Ovary (tissue), 10 donors: ENCODE measurements at places on chromosomes 1 and 21.

DNA sequence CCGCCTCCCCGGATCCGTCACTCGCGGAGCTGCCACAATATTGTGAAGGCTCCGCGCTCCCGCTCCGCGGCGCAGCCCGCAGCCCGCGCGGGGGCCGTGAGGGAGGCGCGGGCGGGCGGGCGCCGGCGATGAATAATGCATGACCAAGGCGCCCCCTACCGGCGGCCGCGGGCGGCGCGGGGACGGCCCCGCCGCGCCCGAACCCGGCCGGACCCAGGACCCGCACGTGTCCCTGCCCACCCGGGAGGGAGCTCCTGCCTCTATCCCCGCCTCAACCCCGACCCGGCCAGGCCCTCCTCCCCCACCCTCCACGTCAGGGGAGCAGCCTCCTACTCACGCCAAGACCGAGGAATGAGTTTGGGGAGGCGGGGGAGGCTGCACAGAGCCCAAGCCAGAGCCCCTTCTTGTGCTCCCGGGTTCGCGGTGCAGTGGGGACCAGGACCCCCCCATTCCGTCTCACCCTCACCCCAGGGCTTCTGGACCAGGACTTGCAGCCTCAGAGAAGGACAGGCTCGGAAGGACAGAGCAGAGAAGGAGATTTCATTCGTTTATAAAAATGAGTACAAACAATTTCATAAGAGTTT, 70.8 kb upstream of the CASZ1 start:
- peak; percentile 62 for DNase-seq

- DNase-seq: no peak
These were observed 8.2 kb downstream of the HMGN1 start for GRCh38 chr21:39340687-39341086.

- no peak for DNase-seq
These were observed 58.3 kb downstream of the UBE2T start for GRCh38 chr1:202283379-202283844.

- peak; percentile 34 for DNase-seq
These were observed at the start of gene CCDC185 for GRCh38 chr1:223393275-223394214. Gene CCDC185, plus strand, starts transcription at chr1:223393415. Its CDS starts 61 bp downstream, at chr1:223393476.

DNA sequence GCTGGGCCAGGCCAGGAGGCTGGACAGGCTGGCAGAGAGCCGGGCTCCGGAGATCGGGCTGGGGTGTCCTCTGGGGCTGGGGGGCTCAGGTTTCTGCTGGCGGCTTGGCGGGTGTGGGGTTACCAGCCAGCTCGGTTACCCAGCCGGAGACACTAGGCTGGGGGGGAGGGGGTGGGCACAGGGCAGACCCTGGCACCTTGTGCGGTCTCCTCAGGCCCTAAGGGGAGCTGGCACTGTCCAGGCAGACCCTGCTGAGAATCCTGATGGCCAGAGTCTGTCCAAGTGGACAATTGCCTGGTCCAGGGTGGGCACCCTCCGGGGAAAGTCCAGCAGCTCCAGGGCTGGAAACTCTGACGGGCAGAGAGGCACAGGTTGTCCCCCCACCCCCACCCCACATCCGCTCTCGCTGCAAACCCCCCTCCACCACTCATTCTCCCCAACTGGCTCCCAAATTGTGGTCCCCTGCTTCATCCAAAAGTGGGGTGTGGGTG, 6.7 kb downstream of the ZBTB7B start:
- DNase-seq: no peak

GRCh38 chr1:44015206-44015605, 16.1 kb downstream of the SLC6A9 start:
- DNase-seq: no peak

GRCh38 chr1:17624611-17625233, 85.2 kb downstream of the ARHGEF10L start:
- no peak for DNase-seq

DNA sequence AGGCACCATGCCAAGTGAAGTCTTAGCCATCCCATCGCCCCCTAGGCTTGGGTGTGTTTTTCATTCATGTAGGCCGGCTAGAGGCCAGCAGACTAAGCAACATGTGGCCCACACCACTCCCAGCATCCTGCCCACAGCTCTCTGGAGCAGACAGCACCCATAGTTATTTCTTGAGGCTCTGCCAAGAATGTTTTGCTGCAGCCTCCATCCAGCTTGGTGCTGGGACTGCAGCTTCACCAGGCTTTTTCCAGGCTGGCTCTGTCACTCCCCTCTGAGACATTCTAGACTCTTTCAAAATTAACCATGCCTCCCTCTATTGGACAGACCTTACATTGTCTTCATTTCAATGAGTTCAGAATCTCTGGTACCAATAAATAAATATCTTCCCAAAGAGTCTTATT, 104.2 kb downstream of the DUSP10 start:
- no peak for DNase-seq

DNA sequence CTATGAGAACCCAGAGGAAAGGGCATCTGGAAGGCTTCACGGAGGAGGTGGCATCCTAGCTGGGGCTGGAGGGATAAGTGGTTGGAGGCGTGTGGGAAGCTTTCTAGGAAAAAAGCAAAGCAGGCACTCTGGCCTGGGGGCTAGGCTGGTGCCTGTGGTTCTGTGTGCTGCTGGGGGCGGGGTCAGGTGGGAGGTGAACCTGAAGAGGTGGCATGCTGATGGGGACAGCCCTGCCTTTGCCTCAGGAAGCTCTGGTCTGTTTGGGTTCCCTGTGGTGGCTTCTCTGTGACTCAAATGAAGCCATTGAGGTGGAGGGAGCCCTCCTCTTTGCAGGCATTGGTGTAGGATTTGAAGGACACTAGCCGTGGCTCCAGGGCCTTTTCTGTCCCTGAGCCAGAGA, 221.6 kb upstream of the POU3F1 start:
- no peak for DNase-seq

- no peak for DNase-seq
These were observed 256.9 kb downstream of the PTBP2 start for GRCh38 chr1:96978444-96978843.

DNA sequence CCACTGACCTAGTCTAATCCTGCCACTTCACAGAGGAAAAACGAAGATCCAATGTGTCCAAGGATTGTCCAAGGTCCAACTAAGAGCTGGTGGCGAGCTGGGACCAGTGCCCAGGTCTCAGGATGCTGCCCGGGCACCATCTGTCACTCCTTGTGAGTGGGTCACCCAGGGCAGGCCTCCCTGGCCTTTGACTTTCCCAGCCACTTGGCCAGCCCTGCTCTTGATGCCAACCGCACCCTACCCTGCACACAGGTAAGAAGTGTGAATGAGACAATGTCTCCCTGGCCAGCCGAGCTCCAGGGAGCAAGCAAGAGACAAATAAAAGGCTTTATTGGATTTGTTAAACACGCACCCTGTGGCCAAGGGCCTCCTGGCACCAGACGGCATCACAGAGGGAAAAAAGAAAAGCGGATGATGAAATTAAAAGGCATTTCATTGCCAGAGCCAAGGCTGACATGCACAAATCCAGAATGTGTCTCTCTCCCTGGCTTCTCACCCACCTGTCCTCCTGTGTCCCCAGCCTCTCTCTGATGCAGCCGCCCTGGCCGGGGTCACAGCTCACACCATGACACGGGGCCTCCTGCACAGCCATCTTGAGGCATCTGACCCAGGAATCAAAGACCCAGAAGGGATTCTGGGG, 72.8 kb downstream of the CAMK2N1 start:
- no peak for DNase-seq

DNA sequence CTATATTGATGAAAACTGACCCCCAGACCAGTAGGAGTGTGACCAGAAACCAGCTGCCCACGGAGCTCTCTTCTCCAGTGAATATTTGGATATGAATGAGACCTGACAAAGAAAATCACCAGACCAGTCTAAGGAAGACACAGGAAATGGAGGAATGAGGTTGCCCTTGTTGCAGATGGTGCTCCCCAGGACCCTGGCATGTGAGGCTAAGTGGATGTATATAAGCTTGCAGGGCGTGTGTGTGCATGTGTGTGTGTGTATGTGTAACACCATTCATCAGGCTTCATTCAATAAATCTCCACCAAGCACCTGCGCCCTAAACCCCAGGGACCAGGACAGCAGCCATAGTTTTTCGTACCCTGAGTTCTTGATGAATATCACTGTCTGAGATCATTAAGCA, 14.4 kb downstream of the PHLDA3 start:
- DNase-seq: no peak

- DNase-seq: peak; percentile 94
These were observed 4.9 kb upstream of the POFUT2 start for GRCh38 chr21:45292399-45293219.
